H7 (cell line): ENCODE measurements at places on chromosomes 7 and 10. TPM values are rescaled to one million over a fixed set of nuclear protein-coding genes. Genes with fewer than 3 reads are reported as not detected.

CACNB2 gene
- 1.0 and 2.2 TPM in 2 replicates for total RNA-seq

MACC1 gene
- 0.21 and 0.67 TPM in 2 replicates for total RNA-seq

DPYSL4 gene
- total RNA-seq = 7.6 and 9.1 TPM in 2 replicates

TMEM273 gene
- total RNA-seq = not detected in 2 replicates

HABP2 gene
- not detected in 2 replicates for total RNA-seq
